ENCODE measurements at places on chromosomes 4 and X.

GRCh38 chrX:103616676-103617186 lies 9.0 kb downstream of the TCEAL3 start:
- DNase-seq: no peak

- no peak for DNase-seq
Observed at GRCh38 chrX:12007881-12008280, 130.4 kb upstream of the FRMPD4 start.

DNA sequence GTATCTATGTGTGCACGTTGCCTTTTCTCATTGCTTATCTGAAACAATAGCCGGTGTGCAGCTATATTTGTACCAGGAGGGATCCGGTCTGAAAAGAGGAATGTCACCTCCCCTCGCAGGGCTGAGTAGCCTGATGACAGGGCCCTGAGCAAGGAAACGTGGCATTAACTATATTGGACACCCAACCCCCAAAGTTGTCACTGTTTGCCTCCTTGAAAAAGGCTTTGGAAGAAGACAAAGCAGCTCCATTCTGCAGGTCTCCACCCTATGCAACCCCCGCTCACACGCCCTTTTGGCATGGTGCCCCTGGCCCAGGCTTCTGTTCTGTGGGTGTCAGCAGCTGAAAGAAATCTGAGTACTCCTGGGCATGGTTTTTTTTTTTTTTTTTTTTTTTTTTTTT lies 8.2 kb downstream of the PRRG3 start:
- no peak for DNase-seq

- no peak for DNase-seq
Observed at GRCh38 chrX:100098660-100099375, 311.3 kb downstream of the PCDH19 start.

DNA sequence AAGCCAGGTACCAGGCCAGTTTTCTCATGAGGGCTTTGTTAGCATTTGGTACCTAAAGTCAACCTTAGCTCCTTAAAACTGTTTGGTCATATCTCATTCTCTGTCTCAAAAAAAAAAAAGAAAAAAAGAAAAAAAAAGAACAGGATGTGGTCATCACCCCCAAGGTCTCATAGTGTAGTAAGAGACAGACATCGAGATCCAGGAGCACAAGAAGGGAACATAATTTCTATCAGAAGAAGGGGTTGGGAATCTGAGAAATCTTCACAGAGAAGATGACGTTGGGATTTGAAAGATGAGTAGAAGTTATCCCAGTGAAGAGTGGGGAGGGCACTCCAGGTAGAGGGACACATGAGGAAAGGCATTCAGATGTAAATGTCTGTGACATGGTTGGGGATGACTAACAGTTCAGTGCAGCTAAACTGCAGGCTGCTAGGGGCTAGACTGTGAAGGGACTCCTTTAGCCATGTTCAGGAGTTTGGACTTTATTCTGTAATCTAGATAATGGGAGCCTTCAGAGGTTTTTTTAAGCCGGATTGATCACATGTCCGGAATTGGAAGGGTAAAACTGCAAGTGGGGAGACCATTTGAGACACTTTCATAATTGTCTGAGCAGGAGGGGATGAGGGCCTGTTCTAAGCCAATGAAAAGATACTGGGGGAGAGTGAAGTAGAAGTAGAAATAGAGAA lies 26.9 kb upstream of the GJB1 start:
- peak; percentile 24 for DNase-seq

- DNase-seq: no peak
Observed at GRCh38 chr4:175066923-175067627, 148.9 kb downstream of the ADAM29 start.

DNA sequence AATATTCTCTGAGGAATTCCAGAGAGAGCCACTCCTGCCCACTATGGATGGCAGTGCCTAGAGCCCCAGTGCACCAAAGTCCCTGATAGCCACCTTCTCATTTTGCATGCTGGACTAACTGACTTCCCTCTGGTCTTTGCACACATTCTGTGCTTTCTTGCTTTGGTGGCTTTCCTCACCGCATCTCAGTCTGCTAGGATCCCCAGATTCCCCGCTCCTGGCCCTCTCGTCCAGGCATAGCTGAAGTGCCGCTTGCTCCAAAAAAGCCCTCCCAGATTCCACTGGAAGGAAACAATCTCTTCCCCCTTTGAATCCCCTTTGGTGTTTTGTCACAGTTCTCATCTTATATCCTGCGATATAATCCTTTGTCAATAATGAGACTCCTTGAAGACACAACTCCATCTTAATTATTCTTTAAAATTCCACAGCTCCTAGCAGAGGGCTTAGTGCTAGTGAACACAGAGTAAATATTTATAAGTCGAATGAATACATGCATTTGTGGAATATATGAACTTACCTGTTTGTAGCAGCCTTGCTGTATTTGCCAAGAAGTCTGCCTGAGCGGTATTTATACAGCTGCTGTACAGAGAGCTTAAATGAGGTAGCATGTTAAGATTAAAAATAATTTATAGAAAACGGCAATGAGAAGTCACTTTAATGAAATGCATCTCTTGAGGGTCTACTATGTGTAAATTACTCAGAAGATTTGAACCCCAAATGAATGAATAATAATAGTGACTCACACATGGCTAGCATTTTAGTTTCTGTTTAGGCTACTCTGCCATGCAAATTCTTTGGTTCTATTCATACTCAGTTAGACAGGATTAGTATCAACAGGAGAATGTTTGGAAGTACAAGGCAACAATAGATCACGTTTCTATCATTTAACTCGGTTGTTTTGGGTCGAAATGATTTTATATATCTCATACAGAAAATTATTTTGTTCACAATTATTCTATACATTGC lies 421.9 kb upstream of the TENM3 start:
- no peak for DNase-seq

GRCh38 chr4:139015948-139016471 lies 429 bp downstream of the NOCT start:
- peak; percentile 23 for DNase-seq

DNA sequence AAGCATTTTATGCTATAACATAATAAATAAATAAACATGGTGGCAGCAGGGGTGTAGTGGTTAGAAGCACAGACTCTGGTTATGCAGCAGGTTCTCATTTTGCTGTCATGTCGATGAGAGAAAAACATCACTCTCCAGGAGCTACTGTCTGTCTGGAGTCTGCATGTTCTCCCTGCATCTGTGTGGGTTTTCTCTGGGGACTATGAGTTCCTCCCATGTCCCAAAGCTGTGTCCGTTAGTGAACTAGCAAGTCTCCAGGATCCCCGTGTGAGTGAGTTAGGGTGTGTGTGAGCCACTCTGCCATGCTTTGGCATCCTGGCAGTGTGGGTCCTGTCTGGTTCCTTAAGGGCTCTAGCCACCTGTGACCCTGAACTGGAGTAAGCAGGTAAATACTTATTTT lies 585.6 kb upstream of the AGA start:
- no peak for DNase-seq

GRCh38 chrX:37995428-37995827 lies 10.9 kb upstream of the SYTL5 start:
- no peak for DNase-seq

GRCh38 chr4:624705-625590 lies at the start of gene PDE6B:
TSS of gene PDE6B (plus strand) at chr4:625573. CDS start at chr4:625627, 54 bp downstream.
- DNase-seq: no peak

DNA sequence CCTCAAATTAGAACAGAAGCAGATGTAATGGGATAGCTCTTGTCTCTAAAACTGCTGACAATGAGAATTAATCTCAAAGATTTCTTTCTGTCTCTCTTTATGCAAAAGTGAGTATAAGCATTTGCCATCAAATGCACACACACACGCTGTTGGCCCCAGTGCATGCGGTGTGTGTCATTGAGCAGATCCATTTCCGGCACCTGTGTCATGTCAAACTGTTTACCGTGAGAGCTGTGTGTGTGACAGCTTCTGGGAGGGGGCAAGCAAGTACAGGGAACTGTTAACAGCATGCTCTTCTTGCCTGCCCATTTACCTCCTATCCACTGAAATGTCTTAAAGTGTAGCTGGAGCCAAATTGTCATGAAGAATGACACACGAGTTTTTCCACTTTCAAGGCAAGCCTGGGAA lies 297.9 kb upstream of the FAT4 start:
- DNase-seq: no peak

DNA sequence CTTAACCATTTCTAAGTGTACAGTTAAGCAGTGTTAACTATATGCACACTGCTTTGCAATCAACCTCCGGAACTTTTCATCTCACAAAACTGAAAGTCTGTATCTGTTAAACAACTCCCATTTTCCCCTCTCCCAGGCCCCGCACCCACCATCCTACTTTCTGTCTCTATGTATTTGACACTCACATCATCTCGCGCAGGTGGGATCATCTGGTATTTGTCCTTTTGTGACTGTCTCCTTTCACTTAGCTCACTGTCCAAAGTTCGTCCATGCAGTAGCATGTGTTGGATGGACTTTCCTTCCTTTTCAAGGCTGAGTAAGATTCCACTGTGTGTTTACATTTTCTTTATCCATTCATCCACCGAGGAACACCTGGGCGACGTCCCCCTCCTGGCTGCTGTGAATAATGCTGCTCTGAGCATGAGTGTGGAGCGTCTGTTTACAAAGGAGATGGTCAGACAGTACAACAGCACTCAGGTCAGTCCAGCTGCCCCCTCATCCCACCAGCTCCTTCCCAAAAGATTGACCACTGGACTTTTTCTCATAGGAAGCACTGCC lies 39.8 kb downstream of the DCTD start:
- DNase-seq: no peak

DNA sequence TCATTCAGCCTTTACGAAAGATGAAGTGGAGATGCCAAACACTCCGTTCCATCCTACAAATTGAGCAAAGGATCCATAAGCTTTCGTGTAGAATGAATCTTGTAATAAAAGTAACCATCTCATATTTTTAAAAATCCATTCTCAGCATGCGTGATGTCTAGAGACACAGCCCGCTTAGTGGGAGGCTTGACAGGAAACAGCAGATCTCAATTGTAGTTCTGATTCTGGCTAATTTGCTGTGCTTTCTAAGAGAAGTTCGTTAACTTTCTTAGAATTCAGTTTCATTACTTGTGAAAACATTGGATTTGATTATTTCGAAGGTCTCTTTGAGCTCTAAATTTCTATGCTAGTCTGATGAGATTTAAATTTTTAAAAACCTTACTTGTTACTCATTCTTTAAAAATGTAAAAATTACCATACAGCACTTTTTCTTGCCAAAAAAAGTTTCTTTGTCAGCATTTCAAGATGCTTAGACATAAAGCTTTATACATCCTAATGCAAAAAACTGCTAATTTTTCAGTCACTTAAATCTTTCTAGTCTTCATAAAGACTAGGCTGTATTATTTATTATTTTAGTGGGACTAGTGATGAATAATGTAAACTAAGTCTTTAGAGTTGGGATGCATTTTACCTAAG lies 66.9 kb upstream of the NEIL3 start:
- no peak for DNase-seq
